Vagina (tissue), 2 donors: ENCODE measurements at places on chromosomes 3 and 15.

DNA sequence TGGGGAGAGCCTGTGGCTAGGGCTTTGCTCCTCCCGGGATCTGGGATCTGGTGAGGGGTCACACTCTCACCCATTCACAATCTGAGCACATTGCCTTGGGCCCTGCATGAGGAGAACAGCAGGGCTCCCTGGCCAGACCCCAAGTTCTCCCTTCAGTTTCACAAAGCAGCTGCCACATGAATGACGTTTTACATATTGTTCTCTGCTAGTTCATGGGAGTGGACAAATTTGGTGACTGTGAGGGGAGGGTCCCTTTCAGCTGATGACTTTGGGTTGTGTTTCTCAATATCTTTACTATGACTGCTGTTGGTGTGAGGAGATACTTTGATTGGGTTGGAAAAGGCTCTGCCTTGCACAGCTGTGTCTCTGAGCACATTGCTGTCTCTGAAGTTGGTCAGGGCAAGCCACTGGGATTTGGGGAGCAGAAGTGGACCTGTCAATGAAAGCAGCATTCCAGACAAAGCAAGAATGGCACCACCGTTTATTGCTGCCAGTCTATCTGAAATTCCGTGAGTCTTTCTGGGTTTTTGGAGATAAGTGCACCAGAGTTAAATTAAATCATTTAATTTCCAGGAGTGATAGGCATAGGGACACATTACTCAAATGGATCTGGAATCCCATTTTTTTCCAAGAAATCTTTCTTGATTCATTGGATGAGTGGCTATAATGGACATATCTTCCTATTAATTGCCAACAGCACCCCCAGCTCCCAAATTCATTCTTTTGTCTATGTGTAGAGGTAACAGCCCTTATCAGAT is 10.3 kb downstream of the TIMP4 start:
- H3K4me3 ChIP-seq, result no peak overlapping the region
- no peaks in the 10 kb centered on the region for H3K27me3 ChIP-seq
- DNase-seq, result no peak
- no peak overlapping the region for H3K27ac ChIP-seq
- peaks cover 9% of the 10 kb centered on the region for H3K4me1 ChIP-seq
- no peaks in the 10 kb centered on the region for H3K36me3 ChIP-seq

DNA sequence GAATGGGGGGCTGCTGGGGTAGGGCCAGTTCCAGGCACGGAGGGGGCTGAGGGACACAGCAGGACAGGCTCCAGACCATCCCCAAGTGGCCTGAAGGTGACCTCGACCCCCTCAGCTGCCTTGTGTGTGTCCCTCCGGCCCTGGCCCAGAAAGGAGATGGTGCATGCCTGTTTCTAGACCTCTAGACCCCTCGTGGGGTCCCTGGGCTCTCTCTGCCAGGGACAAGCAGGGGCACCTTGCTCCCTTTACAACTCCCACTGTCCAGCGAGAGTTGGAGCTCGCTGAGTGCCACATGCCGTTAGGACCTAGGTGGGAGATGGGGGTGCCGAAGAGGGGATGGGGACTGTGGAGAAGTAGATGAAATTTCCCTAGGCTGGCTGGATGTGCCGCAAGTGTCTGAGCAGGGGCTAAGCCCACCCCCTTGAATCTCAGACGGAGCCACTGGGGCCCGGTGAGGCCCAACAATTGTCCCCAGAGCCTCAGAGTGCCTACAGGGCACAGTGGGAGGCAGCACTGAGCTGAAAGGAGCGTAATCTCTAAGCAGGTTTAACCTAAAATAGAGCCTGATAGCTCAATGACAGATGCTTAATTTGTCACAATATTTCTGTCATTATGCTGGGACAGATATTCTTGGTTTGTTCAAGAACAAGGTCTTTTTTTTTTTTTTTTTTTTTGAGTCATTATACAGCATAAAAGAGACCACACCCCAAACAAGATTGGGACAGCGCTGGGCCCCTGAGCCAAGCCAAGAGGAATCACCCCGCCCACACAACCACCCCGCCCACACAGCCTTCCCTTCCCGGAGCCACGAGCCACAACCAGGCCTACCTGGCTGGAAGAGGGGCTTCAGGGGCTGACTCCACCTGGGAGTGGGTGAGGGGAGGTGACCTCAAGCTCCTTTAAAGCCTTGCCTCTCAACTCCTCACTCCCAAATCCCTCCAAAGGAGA is 23.6 kb upstream of the KLF13 start:
- DNase-seq, result peak; percentile 93
- H3K4me1 ChIP-seq, result peaks cover 36% of the 10 kb centered on the region
- H3K27me3 ChIP-seq, result no peaks in the 10 kb centered on the region
- no peak overlapping the region for H3K4me3 ChIP-seq
- no peaks in the 10 kb centered on the region for H3K36me3 ChIP-seq

GRCh38 chr3:185931777-185932612 is 5.8 kb downstream of the TRA2B start:
- H3K4me1 ChIP-seq, result peaks cover 84% of the 10 kb centered on the region
- DNase-seq, result no peak
- H3K27me3 ChIP-seq, result no peaks in the 10 kb centered on the region
- peak overlapping the region; percentile 2 for H3K27ac ChIP-seq
- H3K4me3 ChIP-seq, result no peak overlapping the region

- no peaks in the 10 kb centered on the region for H3K36me3 ChIP-seq
- H3K4me1 ChIP-seq, result no peaks in the 10 kb centered on the region
- no peak overlapping the region for H3K4me3 ChIP-seq
- no peak overlapping the region for H3K27ac ChIP-seq
- DNase-seq, result no peak
These were observed 339.4 kb upstream of the GRM7 start for GRCh38 chr3:6521369-6522113.

DNA sequence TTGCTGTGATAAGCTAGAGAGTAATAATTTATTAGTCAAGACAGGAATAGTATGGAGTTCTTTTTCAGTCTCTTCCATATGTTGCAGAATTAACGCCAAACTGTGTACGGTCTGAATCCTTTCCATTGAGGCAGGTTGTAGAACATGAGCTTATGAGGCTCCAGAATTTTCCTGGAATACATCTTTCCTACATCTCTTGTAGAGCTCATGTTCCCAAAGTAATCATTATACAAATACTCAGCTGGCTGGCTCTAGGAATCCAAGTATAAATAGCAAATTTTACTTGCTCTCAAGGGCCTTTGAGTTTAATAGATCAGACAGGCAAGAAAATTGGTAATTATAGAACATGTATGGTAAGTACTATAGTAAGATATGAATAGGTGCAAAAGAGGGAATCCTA is 419.4 kb downstream of the RBMS3 start:
- H3K27ac ChIP-seq, result no peak overlapping the region
- no peaks in the 10 kb centered on the region for H3K36me3 ChIP-seq
- DNase-seq, result no peak
- H3K4me1 ChIP-seq, result peaks cover 13% of the 10 kb centered on the region
- no peak overlapping the region for H3K4me3 ChIP-seq

GRCh38 chr3:160200353-160200752 is 24.9 kb upstream of the C3orf80 start:
- no peaks in the 10 kb centered on the region for H3K27me3 ChIP-seq
- no peak for DNase-seq
- no peaks in the 10 kb centered on the region for H3K4me1 ChIP-seq
- H3K36me3 ChIP-seq, result no peaks in the 10 kb centered on the region
- no peak overlapping the region for H3K27ac ChIP-seq

GRCh38 chr3:16070707-16071106 is 103.8 kb upstream of the GALNT15 start:
- no peaks in the 10 kb centered on the region for H3K27me3 ChIP-seq
- H3K4me1 ChIP-seq, result peaks cover 9% of the 10 kb centered on the region
- H3K27ac ChIP-seq, result no peak overlapping the region
- H3K4me3 ChIP-seq, result no peak overlapping the region
- no peaks in the 10 kb centered on the region for H3K36me3 ChIP-seq

DNA sequence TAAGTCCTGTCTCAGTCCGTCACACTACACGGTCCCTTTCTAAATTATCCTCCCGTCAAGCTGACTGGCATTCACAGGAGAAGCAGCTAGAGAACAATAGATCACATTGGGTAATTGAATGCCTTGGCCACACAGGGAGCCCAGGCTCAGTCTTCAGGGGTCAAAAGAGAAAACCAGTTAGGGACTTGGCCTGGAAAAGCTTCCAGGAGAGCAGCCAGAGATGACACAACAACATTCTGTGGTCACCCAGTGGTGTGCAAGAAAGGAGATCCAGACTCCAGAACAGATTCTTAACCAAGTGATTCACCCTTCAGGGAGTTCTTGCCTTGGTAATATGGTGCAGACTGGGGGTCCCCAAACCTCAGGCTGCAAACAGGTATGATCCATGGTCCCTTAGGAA is 15.9 kb downstream of the ARHGAP31 start:
- H3K27me3 ChIP-seq, result no peaks in the 10 kb centered on the region
- no peak for DNase-seq
- no peaks in the 10 kb centered on the region for H3K36me3 ChIP-seq

DNA sequence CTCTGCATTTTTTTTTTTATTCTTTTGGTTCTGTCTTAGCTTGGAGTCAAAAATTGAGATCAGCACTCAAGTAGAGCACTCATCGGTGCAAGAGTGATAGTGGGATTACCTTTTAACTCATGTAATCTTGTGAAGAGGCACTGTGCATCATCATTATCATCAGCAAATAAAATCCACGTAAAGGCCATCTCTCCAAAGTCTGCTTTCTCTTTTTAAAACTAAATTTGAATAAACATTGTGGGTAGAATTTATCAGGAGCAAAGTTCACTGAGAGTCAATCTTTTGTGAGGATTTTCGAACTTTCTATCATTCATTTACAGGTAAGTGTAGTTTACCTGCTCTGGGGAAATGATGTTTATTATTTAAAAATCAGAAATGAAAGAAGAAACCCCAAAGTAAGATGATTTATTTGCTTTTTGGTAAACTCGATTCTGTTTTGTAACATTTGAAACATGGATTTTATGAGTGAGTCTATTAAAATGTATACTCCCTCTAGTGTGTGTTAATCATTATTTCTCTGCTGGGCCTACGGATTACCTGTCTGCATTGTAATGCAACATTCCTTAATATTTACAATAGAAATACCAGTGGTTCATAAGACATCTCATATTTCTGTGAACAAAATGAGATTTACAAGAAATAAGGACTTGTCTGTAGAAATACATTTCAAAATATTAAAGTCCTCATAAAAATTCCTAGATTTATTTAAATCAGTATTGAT is 327.7 kb upstream of the NAALADL2 start:
- H3K27ac ChIP-seq, result no peak overlapping the region
- no peak overlapping the region for H3K4me3 ChIP-seq

- H3K4me1 ChIP-seq, result no peaks in the 10 kb centered on the region
- no peak overlapping the region for H3K4me3 ChIP-seq
- no peaks in the 10 kb centered on the region for H3K36me3 ChIP-seq
- DNase-seq, result no peak
- no peaks in the 10 kb centered on the region for H3K27me3 ChIP-seq
- no peak overlapping the region for H3K27ac ChIP-seq
These were observed 190.5 kb upstream of the NECTIN3 start for GRCh38 chr3:110881069-110881468.

DNA sequence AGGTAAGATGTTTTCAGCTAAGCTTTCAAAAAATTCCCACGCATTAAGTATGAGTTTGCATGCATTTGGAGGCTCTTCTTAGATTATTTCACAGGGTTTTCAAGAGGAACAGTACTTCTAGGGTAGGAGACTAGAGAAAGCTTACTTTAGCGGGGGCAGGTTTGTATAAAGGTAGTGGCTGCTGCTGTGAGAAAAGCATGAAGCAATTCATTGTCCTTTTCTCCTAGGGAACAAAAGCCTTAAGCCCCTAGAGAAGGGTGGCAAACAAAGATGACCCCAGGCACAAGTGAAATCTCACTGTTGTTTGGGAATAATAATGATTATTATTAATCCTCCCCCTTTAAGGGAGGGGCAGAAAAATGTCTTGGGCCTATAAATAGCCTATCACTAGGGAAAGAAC is 310.7 kb downstream of the DIPK2A start:
- no peak overlapping the region for H3K4me3 ChIP-seq
- no peak overlapping the region for H3K27ac ChIP-seq
- no peaks in the 10 kb centered on the region for H3K27me3 ChIP-seq
- H3K36me3 ChIP-seq, result no peaks in the 10 kb centered on the region
- no peak for DNase-seq

GRCh38 chr3:196694202-196694638 is 17.8 kb downstream of the CEP19 start:
- H3K4me1 ChIP-seq, result no peaks in the 10 kb centered on the region
- H3K4me3 ChIP-seq, result no peak overlapping the region
- no peaks in the 10 kb centered on the region for H3K27me3 ChIP-seq
- H3K27ac ChIP-seq, result no peak overlapping the region

DNA sequence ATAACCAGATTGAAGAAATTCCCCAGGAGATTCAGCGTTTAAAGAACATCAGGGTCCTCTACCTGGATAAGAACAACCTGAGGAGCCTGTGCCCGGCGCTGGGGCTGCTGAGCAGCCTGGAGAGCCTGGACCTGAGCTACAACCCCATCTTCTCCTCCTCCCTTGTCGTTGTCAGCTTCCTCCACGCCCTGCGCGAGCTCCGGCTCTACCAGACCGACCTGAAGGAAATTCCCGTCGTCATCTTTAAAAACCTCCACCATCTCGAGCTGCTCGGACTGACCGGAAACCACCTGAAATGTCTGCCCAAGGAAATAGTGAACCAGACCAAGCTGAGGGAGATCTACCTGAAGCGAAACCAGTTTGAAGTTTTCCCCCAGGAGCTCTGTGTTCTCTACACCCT is 9.4 kb upstream of the LRRC34 start:
- no peaks in the 10 kb centered on the region for H3K27me3 ChIP-seq
- no peak overlapping the region for H3K4me3 ChIP-seq
- no peak for DNase-seq
- H3K27ac ChIP-seq, result no peak overlapping the region
- H3K36me3 ChIP-seq, result no peaks in the 10 kb centered on the region
- H3K4me1 ChIP-seq, result no peaks in the 10 kb centered on the region

DNA sequence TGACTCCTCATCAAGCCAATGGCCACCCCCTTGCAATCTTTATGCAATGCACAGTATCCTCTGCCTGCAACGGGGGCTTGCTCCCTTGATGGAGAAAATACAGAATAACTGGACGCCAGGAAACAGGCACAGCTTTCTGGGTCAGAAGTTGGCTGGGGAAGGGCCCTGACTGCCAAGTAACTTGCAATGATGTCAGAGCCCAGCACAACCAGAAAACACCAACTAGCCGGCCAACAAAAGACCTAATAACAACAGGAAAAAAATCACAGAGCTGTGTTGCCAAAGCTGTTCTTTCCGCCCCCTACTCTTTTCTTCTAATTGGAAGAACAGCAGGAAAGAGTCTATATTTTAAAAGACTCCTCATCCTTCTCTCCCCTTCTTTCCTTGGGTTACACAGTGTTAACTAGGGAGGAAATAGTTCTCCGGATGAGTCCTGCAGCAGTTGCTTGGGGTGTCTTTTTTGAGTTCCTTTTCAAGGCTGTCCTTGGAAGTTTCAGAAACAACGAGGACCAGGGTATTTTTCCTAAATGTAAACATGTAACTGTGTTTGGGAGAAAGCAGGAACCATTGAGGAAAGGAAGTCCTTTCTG is 1.4 kb upstream of the SEMA6D start:
- peaks cover 25% of the 10 kb centered on the region for H3K4me1 ChIP-seq
- H3K4me3 ChIP-seq, result peak overlapping the region; percentile 80
- DNase-seq, result no peak

DNA sequence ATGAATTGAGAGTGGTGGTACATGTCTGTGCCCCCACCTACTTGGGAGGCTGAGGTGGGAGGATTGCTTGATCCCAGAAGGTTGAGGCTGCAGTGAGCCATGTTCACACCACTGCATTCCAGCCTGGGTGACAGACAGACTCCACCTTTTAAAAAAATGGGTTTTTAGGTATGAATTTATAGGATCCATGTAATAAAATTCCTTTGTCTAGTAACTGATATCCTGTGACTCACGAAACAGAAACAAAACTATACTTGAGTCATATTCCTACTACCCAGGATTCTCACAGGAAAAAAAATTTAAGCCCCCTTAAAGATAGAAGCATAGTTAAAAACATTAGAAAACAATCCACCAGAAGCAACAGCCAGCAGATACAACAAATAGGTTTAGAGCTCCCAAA is 10.0 kb upstream of the CRTC3 start:
- H3K27ac ChIP-seq, result no peak overlapping the region
- H3K36me3 ChIP-seq, result no peaks in the 10 kb centered on the region
- no peaks in the 10 kb centered on the region for H3K27me3 ChIP-seq
- H3K4me1 ChIP-seq, result no peaks in the 10 kb centered on the region
- no peak for DNase-seq
